ENCODE measurements at places on chromosomes 3 and 15. TPM values are rescaled to one million over a fixed set of nuclear protein-coding genes. Genes with fewer than 3 reads are reported as not detected.

OR4F6 gene
- not detected for total RNA-seq

CAMK2N2 gene
- total RNA-seq = 16.9 TPM

ANKUB1 gene
- total RNA-seq = not detected

CLDN1 gene
- 3.0 TPM for total RNA-seq

RARB gene
- 0.22 TPM for total RNA-seq

GPR160 gene
- total RNA-seq = 16.7 TPM

All from H1 (cell line).